HT1080 (cell line): ENCODE measurements at places on chromosomes 11 and 22. TPM values are rescaled to one million over a fixed set of nuclear protein-coding genes. Genes with fewer than 3 reads are reported as not detected.

Gene PNPLA2
- 18.1 and 39.0 TPM in 2 replicates for total RNA-seq

- peak; percentile 26 for DNase-seq
Observed at GRCh38 chr22:50303848-50304527, 3.5 kb downstream of the PLXNB2 start.

Gene GLYATL1
- total RNA-seq, result 1.0 and 2.6 TPM in 2 replicates

DNA sequence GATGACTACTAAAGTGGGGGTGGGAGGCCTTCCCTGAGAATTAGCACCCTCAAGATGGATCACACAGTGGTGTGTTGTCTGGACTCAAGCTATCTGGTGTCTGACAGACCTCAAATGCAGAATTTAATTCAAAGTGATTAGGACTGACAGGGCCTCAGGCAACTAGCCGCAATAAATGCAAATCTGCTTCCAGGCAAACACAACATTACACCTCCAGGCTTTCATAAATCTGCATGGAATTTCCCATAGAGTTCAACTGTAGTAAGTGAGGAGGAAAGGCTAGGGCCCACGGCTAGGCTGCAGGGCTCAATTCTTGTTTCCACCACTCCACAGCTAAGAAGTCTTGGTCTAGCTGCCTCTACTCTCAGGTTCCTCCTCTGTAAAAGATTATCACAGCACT, 331.4 kb downstream of the LARGE1 start:
- DNase-seq, result no peak

GRCh38 chr11:86877503-86877902, 77.2 kb downstream of the PRSS23 start:
- no peak for DNase-seq

Gene CPSF7
- total RNA-seq, result 33.4 and 48.1 TPM in 2 replicates

Gene RBMXL2
- total RNA-seq, result not detected in 2 replicates

DNA sequence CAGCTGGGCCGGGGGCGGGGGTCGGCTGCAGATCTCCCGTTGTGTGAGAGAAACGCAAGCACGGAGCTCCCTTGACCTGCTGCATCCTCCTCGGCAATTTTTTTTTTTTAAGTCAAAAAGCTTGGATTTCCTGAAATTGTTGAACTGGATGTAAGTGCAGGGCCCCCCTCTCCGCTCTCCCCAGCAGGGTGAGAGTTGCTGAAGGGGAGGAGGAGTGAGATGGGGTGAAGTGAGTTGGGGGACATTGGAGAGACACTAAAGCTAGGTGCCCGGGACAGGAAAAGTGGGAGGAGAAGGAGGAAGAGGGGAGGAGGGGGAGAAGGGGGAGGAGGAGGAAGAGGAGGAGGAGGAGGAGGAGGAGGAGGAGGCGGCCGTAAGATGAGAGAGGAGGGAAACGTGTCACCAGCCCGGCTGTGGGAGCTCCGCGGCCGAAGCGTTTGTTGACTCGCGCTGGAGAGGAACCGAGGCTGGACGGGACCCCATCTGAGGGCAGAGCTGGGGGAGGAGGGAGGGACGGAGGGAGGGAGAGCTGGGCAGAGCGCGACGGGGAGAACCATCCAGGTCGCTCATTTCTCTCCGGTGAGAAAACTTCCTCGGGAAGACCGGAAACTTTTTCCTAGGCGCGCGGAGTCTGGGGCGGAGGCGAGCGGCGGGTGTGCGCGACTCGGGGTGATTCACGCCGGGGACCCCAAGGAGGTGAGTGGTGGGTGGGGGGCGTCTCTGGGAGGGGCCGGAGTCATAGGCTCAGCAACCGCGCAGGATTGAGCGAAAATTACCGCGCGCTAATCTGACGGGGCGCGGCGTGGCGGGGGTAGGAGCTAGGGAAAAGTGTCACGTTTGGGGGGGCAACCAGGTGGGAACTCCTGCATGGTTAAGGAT, 80.2 kb downstream of the PRR5L start:
- DNase-seq, result peak; percentile 66

DNA sequence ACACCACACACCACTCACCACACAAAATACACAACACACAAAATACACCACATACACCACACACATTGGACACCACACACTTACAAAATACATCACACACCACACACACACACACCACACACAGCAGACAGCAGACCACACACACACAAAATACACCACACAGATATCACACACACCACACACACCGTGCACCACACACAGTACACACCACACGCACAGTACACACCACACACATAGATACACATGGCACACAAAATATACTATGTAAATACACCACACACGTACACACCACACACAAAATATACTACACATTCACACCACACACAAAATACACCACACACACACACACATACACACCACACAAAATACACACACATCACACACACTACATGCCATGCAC, 1243.5 kb downstream of the BRD1 start:
- DNase-seq, result no peak

Gene KCNK4
- not detected in 2 replicates for total RNA-seq

GRCh38 chr22:36640106-36640672, 63.4 kb downstream of the CACNG2 start:
- no peak for DNase-seq

- DNase-seq, result peak; percentile 61
Observed at GRCh38 chr11:76599041-76600013, 71.2 kb downstream of the LRRC32 start.

DNA sequence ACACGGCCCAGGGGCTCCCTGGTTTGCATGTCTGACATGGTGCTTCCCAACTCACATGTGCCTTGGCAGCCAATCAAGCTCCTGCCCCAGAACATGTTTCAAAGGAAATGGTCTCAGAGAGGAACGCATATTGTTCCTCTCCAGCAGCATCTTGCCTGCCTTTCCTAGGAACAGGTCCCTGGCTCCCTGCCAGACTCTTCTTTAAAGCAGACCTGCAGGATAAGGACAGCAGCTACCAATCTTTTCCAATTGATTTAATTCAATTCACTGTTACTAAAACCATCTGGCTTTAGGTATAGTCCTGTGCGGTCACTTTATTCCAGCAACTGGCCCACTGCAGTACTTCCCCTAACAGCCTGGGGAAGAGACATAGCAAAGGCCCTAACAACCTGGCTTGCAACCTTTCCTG, 79.9 kb downstream of the AMBRA1 start:
- peak; percentile 7 for DNase-seq

GRCh38 chr11:45371251-45372115, 85.3 kb upstream of the SYT13 start:
- peak; percentile 67 for DNase-seq

Gene MMP10
- not detected in 2 replicates for total RNA-seq

Gene MICALL1
- 57.8 and 69.2 TPM in 2 replicates for total RNA-seq

Gene TSGA10IP
- 0.05 TPM in 1 of 2 replicates, not detected in the other for total RNA-seq

GRCh38 chr11:86374586-86374985, at the start of gene CCDC81:
CCDC81 (plus strand) TSS chr11:86374887; CDS start chr11:86375164, 277 bp downstream.
- no peak for DNase-seq

- DNase-seq, result peak; percentile 3
Observed at GRCh38 chr11:105582497-105582896, 27.4 kb upstream of the GRIA4 start.

GRCh38 chr11:8698917-8699441, 16.4 kb downstream of the RPL27A start:
- DNase-seq, result no peak

GRCh38 chr11:95575517-95575916, 214.1 kb downstream of the FAM76B start:
- DNase-seq, result no peak

Gene CCDC73
- 0.03 TPM in 1 of 2 replicates, not detected in the other for total RNA-seq

DNA sequence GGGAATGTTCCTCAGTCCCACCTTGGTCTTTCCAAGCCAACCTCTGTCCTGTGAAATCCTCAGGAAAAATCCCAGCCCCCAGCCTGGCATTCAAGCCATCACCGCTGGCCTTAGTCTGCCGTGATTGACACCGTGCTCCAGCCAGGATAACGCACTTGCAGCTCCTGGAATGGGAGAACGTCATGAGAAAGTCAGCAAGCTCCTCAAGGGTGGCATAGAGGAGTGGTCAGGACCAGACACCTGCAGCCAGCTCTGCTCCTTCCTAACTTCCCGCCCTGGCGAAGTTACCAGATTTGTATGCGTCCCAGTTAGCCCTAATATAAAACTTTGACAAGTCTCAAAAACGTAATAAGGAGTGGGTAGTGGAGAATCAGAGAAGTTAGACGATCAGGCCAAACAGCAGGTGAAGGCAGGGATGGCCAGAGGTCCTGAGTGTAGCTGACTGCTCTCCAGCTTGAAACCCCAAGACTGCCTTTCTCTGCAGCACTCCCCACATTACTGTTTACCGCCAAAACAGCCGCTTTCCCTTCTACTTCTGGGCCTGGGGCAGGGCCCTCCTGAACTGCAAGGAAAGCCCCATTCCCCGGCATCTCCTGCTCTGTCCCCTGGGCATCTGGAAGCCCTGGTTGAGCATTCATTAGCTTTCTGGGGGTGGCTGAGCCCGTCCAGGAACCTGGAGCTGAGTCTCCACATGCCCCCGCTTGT, 1.3 kb upstream of the DKK3 start:
- DNase-seq, result no peak

Gene ACR
- not detected in 2 replicates for total RNA-seq

Gene TMEM25
- 10.1 and 12.3 TPM in 2 replicates for total RNA-seq

- DNase-seq, result peak; percentile 5
Observed at GRCh38 chr11:131146827-131147490, 223.5 kb upstream of the NTM start.

Gene MS4A12
- not detected in 2 replicates for total RNA-seq

Gene HBD
- not detected in 2 replicates for total RNA-seq

Gene OR51B5
- total RNA-seq, result 118 and 147 TPM in 2 replicates

Gene MMP8
- total RNA-seq, result 0.10 and 0.37 TPM in 2 replicates

DNA sequence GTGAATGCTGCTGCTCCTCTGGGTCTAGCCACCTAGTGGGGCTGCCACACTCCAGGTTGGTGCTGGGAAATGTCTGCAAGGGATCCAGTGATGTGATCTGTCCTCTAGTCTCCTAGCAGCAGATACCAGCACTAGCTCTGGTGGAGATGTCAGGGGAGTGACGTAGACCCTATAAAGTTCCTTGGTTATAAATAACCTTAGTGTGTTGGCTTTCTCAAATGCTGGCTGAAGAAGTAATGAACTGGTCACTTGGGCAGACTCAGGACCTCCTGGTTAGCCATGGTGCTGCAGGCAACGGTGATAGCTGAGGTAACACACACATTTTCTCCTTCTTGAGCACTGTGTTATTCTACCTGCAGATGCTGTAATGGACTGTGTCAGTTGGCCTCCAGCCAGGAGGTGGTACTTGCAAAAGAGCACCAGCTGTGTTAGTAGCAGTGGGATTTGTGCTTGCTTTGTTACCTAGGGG, 35.5 kb downstream of the BBOX1 start:
- DNase-seq, result no peak

Gene LYVE1
- not detected in 2 replicates for total RNA-seq

Gene RNH1
- 218 and 240 TPM in 2 replicates for total RNA-seq

Gene MIAT
- total RNA-seq, result 0.07 and 0.10 TPM in 2 replicates
